Jurkat, Clone E6-1 (cell line): ENCODE measurements at places on chromosomes 12 and 14.

DNA sequence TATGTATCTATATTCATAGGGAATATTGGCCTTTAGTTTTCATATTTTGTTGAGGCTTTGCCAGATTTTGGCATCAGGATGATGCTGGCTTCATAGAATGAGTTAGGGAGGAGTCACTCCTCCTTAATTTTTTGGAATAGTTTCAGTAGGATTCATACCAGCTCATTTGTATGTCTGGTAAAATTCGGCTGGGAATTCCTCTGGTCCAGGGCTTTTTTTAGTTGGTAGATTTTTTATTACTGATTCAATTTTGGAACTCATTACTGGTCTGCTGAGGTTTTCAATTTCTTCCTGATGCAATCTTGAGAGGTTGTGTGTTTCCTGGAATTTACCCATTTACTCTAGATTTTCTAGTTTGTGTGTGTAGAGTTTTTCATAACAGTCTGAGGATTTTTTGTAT lies 175.2 kb downstream of the EPS8 start:
- no peak for DNase-seq

DNA sequence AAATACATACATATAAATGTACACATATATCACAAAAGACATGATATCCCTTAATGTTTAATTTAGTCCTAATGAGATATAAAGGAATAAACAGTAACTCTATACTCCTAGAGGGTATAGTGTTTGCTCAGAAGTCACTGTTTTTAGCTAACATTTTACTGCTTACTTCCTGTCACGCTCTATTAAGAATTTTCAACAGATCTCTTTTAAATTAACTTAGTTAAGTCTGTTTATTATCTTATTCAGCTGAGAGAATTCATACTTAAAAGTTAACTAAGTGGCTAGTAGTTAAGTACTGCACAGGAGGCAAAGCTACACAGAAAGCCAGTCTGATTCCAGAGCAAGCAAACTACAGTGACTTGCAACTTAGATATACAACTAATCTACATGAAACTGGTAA lies 39.9 kb downstream of the GXYLT1 start:
- DNase-seq, result no peak

DNA sequence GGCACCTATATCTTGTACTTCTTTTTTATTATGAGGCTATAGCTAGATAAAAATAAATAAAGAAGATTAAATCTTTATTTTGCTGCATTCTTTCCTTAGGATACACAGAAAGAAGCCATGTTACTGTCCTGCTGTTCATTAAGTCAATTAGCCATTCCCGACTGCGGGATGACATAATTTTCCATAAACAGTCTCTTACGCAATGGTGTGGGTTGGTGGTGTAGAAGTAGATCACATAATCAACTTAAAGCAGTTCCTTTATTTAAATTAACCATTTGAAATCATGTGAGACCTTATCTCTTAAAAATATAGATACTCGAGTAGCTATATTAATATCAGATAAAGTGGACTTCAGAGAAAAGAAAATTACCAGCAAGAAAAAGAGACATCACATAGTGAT lies 40.2 kb downstream of the TAOK3 start:
- no peak for DNase-seq

DNA sequence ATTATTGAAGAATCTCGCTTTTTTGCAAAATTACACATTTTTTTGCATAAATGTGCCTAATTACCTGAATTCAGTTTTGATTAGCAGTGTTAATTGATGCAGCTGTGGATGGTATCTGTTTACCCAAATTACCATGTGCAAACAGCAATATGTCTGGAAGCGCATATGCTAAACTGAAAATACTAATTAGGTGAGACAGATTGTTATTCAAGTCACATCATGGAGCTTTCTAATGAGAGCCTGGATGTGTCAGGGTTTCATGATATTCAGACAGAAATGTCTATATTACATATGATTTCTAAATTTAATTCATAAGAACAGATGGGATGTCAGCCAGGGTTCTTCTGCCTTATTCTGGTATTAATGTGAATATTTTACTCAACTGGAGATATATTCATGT lies 74.9 kb downstream of the RMST start:
- DNase-seq, result no peak

DNA sequence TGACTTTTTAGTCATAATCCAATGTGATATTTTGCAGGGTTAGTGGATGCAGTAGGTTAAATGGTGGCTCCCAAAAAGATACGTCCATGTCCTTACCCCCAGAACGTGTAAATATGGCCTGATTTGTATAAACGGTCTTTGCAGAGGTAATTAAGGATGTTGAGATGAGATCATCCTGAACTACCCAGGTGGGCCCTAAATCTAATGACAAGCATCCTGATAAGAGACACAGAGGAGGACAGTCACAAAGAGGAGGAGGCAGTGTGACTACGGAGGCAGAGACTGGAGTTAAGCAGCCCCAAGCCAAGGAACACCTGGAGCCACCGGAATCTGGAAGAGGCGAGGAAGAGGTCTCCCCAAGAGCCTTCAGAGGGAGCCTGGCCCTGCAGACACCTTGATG lies 293.4 kb downstream of the ZFP36L1 start:
- no peak for DNase-seq

DNA sequence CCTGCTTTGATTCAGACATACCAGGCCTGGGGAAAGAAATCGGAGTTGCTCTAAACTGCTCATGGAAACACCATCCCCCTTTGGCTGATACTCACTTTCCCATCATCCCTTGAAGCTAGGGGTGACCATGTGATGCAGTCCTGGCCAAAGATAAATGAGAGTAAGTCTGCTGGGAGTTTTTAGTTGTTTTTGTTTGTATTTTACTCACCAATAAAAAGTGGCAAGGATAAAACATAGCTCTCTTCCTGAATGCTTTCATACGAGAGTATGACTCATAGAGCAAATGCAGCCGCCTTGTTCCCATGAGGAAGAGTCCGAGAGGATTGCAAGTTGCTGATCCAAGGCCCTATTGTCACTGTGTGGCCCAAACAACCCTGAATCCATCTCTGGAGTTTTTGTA lies 126.4 kb upstream of the TMEM132C start:
- no peak for DNase-seq

DNA sequence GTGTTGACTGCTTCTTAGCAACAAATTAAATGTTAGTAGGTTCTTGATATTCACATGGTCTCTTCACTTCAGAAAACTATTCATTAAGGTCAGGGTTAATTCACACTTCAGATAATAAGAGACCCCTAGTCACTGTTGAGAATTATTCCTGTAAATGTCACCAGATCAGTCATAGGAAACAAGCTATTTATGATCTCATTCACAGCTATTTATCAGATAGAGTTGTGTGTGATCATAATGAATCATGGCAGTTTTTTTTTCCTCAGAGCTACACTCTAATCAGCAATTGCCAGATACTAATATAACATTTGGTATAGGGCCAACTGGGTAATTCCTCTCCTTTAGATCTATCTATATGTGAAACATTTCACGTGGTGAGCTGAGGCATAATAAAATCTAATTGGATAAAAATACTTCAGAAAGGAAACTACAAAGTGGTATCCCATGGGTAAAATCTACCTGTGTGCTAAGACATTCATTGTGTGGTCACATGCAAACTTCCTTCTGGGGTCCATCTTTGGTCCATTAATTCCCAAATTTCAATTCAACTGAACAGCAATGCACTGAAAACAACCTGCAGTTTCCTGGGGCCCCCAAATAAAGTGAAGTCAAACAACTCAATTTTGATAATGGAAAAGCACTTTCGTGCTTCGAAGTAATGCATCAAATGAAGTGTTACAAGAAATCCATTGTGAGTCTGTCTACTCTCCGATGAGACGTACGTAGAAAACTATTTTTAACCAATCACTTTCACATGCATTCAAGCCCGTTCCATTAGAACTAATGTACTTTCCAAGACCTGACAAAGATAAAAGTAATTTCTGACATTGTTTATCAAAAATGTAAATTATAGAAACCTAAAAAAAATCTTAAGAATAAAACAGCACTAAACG lies 197.0 kb downstream of the ACSS3 start:
- no peak for DNase-seq

DNA sequence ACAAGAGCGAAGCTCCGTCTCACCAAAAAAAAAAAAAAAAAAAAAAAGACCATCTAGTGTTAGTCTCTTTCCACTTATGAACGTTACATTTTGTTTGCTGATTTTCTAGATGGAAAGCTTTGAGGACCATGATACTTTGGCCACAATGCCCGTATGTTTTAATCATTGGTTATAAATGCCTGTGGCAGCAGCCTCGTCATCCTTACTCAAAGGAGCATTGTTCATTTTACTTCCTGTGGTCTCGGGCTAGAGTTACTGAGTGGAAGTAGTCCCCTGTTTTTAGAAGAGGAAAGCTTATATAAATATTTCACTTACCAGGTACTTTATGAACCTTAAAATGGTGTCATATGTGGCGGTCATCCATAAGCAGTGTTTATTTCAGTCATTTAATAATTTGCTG lies 359.9 kb downstream of the AEBP2 start:
- DNase-seq, result no peak

DNA sequence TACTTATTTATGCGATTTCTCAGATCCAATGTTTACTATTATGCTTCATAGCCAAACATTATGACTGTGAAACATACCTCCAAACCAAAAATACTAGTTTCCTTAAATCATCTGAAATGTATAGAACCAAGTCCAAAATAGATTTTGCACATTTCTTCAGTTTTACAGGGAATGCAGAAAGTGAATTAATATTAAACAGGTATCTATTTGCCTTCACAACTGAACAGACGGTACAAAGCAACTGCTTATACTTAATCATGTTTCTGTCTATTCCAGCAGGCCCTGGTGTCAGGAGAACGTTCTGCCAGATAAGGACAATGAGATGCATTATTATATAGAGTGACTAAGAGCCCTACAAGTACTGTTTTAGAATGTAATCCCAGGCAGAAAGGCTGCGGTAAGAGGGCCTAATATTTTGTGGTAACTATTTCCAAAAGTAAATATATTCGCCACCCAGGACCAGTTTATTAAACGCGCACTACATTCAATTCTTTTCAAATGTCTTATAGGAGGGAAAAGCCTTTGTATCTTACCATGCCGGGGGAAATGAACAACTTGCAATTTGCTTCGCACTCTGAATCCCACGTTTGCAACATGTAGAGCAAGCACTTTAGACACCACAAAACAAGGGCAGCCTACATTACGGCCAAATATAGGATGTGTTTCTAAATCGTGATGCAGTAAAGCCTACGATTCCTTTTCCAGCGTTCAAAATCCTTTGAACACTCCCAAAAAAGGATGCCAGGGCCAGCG lies 1.5 kb downstream of the CORO1C start:
- DNase-seq, result peak; percentile 11

- no peak for DNase-seq
Observed at GRCh38 chr14:32476532-32476931, 147.4 kb downstream of the AKAP6 start.

- DNase-seq, result no peak
Observed at GRCh38 chr14:104444159-104445030, 135.2 kb upstream of the C14orf180 start.

DNA sequence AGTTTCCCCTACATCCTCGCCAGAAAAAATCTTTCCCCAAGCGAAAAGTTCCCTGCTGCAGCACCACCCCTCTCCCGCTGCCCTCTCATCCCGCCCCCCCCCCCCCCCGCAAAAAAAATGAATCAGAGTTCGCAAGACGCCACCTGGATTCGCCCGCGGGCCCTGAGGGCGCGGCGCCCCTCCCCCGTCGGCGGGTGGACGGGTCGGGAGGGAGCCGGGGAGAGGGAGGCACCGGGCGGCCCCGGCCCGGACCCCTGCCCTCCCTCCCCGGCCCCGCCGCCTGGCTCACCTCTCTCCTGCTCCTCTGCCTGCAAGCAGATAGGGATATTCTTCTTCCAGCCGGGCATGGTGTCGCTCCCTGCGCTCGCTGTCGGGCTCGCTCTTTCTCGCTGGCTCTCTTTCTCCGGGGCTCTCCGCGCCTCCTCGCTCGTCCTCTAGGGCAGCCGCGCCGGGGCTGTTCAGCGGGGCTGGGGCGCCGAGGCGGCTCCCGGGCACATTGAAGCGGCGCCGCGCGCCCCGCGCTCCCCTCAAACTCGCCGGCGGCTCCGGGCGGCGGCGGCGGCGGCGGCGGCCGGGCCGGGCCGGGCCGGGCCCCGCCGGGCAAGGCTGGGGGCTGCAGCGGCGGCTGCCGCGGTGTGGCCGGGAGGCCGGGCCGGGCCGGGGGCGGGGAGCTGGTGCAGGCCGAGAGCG lies 200.3 kb upstream of the CAND1 start:
- peak; percentile 6 for DNase-seq

DNA sequence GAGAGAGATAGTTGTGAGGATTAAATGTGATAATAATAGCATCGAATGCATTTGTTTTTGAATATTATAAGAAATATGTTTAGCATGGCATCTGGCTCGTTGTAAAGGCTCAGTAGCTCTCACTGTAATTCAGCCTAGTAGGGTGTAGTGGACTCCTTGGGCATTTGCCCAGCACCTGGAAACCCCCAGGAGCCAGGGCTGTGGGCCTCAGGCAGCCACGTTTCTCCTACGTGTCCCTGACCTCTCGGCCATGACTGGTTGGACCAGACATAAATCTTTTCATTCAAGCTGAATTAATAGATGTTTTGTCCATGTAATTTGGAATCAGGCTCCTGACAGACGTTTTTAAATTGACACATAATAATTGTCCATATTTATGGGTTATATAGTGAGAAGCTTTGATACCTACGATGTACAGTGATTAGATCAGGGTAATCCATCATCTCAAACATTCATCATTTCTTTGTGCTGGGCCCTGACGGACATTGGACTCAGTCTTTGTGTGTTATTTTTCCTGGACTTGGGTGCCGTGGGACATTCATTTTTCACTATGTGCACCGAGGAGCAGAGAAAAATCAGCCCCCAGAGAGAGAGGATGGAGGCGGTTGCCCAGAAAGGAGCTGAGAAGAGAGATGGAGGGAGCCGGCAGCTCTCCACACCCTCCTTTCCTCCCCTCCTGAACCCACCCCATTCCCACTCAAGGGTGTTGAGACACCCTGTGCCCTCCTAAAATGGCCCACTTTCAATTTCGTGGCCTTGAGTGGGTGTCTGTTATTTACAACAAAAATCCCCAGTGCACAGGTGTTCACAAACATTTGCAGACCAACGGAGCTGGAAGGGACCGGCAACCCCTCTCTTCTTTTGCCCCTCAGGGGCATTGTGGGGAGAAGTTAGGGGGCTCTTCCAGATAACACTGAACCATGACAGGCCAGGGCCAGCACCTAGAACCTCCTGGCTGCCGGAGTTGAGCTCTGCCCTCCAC lies 296.4 kb downstream of the DPF3 start:
- no peak for DNase-seq

- DNase-seq, result peak; percentile 88
Observed at GRCh38 chr12:57741844-57742738, 2.7 kb upstream of the TSPAN31 start.

GRCh38 chr12:68612202-68612601 lies 1.5 kb downstream of the RAP1B start:
- no peak for DNase-seq

DNA sequence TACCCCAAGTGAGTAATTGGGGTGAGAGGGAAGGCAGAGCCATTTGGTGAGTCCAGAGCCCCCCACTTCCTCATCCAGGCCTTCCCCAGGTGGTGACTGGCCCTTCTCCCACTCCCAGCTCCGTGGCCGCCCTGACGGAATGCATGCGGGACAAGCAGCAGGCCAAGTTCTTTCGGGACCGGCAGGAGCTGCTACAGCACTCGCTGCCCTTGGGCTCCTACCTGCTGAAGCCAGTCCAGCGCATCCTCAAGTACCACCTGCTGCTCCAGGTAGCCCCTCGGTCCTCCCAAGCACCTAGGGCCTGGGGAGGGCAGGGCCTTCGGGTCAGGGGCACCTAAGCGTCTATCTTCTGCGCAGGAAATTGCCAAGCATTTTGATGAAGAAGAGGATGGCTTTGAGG lies 26.5 kb downstream of the PLEKHG3 start:
- no peak for DNase-seq
